ENCODE measurements at places on chromosomes 13 and 19.

DNA sequence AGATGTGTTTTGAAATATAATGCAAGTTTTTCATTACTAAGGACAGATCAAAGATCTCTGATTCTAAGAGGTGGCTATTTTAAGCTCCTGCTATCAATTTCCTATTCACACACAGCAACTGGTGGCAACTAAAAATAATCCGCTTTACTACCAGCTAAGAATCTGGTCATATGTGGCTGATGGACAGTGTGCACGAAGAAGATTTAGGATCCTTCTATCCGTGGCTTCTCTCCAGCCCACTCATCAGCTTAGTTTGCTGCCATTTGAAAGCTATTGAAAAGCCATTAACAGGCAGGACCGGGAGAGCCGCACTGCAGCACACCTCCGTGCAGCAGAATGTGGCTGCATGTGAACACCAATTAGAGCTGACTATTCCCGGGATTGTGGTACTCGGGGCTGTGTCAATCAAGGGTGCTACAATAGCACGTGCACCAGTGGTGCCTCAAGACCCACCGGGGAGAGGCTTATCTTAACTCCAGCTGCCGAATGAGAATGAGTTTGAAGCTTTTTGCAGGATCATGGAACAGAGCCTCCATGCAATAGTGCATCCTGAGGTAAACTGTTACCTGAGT, at the start of gene MYO16:
TSS of gene MYO16 (plus strand) at position 431 of the 572 bp plus-strand sequence. CDS start 234 bp downstream, outside the sequence.
- DNase-seq = no peak

DNA sequence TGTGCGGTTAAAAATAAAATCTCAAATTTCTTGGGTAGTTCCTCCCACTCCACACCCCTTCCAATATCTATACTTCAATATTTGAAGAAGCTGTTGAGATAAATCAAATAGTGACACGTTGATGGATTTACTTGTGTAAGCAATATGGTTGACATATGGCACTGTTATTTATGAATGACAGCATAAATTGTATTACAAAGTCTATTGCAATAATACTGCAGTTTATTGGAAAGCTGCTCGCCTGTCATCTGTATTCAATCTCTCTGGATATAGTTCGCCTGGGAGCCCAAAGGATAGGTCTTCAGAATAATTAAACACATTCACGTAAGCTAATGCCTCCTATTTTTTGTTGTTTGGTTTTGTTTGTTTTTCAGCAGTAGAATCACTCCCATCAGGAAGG, 5.0 kb upstream of the ZIC5 start:
- no peak for DNase-seq

DNA sequence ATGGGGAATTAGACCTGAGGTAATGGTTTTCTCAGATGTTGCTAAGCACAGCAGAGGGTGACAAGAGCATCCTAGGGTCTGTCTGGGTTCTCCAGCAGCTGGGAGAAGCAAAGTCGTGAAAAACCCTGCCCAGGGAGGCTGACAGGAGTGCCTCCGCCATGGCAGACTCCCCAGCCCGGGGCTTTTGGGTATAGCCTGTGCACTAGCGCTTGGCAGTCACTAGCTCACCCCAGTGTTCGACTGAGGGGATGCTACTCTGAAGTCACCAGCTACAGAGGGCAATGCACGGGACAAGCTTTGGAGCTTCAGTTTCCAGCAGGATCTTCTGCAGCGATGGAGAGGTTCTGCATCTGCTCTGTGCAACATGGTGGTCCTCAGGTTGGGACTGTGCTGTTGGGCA, 87.5 kb downstream of the ING1 start:
- DNase-seq = no peak

GRCh38 chr13:111939666-111940278, 127.2 kb upstream of the SOX1 start:
- no peak for DNase-seq

DNA sequence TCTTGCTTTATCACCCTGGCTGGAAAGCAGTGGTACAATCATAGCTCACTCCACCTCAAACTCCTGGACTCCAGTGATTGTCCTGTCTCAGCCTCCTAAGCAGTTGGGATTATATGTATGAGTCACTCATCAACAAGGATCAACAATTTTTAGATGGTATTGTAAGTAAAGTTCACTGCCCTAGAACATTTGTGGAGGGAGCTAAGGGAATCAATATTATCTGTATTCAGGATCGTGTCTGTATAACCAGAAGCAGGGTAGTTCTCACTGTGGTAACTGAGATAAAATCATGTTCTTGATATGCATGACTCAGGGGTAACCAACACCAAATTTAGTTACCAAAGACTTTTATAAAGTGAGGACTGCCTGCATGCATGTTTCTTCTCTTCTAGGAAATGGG, 27.0 kb downstream of the ZMYM5 start:
- no peak for DNase-seq

GRCh38 chr19:44732235-44733014, 16.1 kb upstream of the BCL3 start:
- no peak for DNase-seq

GRCh38 chr19:39182174-39182505, 14.6 kb upstream of the NCCRP1 start:
- DNase-seq = no peak

DNA sequence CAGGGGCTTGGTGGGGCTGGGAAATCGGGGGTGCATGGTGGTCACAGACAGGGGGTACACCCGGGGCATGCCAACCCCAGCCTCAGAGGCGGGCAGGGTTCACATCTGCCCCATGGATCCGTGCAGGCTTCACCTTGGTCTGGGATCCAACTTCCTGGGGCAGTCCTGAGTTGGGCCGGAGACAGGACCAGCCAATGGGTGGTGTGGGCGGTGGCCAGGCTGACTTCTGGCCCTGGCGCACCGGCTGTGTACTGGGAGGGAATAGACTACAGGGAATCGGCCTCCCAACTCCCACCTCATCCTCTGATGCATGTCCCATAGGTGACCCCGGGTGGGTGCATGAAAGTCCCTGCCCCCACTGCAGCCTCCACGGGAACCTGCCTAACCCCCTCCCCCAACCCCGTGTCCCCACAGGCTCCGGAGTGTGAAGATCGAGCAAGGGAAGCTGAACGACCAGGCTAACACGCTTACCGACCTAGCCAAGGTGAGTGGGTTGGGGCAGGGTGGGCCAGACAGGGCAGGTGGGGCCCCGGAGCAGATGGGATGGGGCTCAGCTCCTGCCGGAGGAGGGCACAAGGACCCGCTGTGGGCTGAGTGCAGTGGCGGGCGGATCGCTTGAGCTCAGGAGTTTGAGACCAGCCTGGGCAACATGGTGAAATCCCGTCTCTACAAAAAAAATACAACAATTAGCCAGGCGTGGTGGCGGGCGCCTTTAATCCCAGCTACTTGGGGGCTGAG, 14.7 kb upstream of the ARRDC2 start:
- no peak for DNase-seq

DNA sequence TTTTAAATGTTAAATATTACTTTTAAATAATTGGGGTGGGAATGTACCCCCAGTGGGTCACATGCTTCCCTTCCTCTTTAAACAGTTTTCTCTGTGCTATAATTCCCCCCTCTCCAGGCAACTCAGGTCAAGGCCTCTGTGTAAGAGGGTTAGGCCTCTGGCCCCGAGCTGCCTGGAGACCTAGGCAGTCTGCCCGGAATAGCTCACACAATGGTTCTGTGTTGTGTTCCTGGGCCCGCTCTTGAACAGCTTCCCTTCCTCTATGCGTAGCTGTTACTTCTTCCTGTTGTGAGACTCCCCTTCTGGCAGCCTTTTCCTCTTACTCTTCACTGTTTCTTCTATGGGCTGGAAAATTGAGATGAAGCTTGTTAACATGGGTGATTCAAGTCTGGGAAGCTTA, 14.8 kb upstream of the ZNF492 start:
- DNase-seq = no peak

- no peak for DNase-seq
These were observed 185.7 kb downstream of the ABCC4 start for GRCh38 chr13:95115525-95115924.

DNA sequence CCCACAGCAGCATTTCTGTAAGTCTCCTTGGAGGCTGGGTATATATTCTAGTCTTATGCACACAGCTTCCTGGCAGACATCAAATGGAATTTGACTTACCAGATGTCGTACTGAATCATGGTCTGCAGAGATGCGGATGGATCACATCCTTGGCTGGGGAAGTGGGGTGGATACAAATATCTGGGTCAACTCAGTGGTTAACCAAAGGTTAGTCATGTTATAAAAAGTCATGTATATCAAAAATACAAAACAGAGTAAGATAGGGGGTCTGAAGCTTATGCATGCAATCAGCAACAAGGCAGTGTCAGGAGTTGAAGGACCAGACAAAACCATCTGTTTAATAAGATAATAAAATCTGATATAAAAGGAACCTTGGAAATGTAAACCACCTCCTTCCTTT, 61.9 kb downstream of the WASF3 start:
- no peak for DNase-seq

- no peak for DNase-seq
These were observed 320.3 kb downstream of the SUCLA2 start for GRCh38 chr13:47680748-47681147.

DNA sequence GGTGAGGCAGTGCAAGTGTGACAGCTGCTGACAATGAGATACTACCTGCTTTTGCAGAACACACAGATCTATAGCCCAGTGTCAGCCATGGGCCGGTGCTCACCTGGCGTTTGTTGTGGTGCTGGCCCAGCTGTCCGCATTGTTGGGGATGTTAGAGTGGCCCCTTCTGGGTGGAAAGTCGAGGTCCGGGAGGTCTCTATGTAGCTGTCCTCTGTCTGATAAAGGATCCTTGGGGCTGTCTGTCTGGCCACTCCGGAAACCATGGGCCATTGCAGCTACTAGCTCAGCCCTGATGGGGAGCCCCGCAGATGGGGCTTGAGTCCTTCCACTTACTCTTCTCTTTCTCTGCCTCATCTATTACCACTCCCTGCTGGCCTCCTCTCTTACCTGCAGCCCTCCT, 181.5 kb upstream of the TSHZ3 start:
- no peak for DNase-seq

DNA sequence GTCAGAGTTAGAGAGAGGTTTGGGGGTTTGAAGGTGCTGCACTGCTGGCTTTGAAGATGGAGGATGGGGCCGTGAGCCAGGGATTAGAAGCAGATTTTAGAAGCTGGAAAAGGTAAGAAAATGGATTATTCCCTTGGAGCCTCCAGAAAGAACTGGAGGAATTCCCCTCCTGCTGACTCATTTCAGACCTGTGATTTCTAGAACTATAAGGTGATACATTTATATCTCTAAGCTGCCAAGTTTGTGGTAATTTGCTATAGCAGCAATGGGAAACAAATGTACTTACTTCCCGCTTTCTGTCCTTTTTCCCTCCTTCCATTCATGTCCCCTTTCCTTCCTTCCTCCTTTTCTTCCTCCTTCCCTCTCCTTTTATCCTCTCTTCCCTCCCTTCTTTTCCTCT, 78.5 kb upstream of the PCDH8 start:
- DNase-seq = no peak

DNA sequence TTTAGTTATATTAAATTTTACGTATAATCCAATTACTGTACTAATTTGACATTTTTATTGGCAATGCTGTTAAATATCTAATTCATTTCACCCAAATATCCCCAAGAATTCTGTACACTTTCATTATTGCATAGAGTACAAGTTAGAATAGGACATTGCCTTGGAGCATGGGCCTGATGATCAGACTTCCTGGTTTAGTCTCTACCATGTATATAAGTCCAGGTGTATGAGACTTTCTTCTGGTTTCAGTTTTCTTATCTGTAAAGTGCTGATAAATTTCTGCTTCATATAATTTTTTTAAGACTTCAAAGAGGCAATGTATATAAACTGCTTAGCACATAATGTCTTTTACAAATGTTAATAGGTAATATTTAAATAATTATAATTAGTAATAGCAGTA, 179.4 kb downstream of the KLF12 start:
- DNase-seq = no peak

DNA sequence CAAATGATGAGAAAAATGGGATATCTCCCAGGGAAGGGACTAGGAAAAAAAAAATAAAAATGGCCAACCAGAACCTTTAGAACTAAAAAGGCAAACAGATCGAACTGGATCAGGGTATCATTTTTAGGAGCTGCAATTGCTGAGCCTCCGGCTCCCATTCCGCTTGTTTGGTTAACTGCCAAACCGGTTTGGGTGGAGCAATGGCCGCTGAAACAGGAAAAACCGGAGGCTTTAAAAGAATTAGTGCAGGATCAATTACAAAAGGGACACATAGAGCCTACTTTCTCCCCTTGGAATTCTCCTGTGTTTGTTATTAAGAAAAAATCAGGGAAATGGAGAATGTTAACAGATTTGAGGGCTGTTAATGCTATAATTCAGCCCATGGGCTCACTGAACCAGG, 12.7 kb upstream of the ZNF443 start:
- no peak for DNase-seq
